ENCODE measurements at places on chromosomes 5 and 9.

- no peak for DNase-seq
Measured at GRCh38 chr5:1480217-1480616, 35.0 kb upstream of the SLC6A3 start.

GRCh38 chr5:136199408-136199807 lies 6.4 kb upstream of the SMIM32 start:
- DNase-seq = no peak

DNA sequence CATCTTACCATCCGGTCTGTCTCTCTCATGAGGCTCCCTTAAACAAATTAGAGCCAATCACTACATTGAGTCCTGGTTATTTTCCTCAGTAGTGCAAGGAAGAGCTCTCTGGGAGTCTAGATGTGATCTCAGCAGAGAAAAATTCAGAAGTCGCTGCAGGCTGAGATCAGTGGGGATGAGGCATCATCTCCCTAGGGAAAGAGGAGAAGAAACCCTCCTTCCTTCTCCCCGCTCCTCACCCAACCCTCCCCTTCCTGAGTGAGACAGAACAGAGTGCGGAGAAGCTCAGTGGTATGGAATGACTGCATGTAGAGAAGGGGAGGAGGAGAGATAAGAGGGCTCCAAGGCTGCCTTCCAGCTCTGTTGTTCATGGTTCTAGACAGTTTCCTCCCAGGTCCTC lies 80.5 kb downstream of the PAPPA start:
- DNase-seq = no peak

- no peak for DNase-seq
Measured at GRCh38 chr9:20783057-20784038, 99.3 kb downstream of the FOCAD start.
